ENCODE measurements at places on chromosomes 3 and 15.

- no peak for DNase-seq
Observed at GRCh38 chr3:4011166-4011565, 211.9 kb downstream of the LRRN1 start.

DNA sequence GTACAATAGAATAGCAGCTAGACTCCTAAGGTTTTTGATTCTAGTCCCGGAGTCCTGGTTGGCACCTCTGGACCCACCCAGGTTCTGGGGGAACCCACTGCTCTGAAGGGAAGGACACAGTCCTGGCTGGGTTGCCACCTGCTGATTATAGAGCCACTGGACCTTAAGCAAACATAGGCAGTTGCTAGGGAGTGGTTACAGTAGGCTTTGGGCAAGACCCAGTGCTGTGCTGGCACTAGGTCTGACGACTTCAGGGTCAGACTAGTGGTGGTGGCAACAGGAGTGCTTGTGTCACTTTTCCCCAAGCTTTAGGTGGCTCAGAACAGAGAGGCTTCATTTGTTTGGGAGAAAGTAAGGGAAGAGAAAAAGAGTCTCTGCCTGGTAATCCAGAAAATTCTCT is 109.8 kb upstream of the C3orf80 start:
- no peak for DNase-seq

GRCh38 chr15:80199869-80200268 is 47.1 kb downstream of the FAH start:
- DNase-seq = no peak

DNA sequence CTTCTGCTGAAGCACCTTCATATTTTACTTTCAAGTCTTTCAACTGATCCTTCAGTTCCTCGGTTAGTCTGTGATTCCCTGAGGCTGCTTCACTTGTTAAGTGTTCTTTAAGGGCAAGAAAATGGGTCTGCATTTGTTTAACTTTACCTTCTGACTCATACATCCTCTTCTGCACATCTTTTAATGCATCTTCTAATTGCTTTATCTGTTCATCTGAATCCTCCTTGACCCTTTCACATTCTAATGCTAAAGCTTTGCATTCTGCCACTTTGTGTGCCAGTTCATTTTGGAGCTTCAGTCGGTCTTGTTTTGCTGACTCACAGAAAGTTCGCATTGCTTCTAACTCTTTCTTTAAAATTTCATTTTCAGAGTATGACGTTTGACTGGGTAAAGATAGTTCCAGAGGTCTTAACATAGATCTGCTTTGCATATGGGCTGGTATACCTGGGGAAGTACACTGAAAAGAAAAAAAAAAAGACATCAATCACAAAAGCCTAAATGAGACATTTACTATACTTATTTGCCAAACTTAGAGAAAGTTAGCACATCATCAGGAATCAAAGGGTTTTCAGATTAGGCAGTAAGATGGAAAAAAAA is 94.3 kb downstream of the UACA start:
- DNase-seq = no peak

- no peak for DNase-seq
Observed at GRCh38 chr15:47678040-47678439, 39.3 kb upstream of the SEMA6D start.

- no peak for DNase-seq
Observed at GRCh38 chr3:109685084-109686079, 348.0 kb upstream of the DPPA4 start.

DNA sequence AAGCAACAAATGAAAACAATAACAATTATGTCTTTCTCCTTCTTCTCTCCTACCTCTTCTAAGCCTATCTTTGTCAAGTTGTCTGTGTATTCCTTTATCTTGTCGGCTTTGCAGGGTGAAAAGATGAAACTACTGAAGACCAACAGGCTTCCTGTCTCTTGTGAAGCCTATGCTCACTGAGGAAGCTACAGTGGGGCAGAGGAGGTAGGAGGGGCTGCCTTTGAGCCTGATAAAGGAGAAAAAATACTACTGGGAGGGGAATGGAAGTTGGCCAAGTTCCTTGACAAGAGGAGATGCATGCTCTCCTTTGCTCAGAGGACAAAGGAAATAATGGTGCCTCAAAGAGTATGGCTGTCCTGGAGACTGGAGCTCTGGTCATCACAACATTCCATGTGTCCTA is 92.0 kb downstream of the IGSF11 start:
- no peak for DNase-seq

DNA sequence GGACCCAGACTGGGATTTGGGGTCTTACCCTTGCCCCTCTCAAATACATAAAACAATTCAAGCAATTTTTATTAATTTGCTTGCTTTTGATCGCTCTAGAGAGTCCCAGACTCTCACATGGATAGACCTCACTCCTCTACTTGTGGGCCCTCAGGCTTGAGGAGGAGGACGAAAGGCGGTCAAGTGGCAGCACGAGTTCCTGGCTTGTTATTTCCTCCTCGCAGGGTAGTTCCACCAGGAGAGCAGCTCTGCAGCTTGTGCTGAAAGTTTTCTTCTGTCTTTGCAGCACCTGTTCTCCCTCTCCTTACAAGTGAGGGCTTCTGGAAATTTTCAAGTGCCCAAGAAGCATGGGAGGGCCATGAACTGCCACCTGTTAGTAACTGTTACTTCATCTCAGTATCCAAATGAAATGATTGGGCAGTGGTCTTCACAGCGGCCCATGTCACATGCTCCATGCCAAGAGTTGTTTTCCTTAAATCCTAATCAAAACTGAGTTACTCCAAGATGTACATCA is 22.7 kb downstream of the ABI3BP start:
- no peak for DNase-seq

DNA sequence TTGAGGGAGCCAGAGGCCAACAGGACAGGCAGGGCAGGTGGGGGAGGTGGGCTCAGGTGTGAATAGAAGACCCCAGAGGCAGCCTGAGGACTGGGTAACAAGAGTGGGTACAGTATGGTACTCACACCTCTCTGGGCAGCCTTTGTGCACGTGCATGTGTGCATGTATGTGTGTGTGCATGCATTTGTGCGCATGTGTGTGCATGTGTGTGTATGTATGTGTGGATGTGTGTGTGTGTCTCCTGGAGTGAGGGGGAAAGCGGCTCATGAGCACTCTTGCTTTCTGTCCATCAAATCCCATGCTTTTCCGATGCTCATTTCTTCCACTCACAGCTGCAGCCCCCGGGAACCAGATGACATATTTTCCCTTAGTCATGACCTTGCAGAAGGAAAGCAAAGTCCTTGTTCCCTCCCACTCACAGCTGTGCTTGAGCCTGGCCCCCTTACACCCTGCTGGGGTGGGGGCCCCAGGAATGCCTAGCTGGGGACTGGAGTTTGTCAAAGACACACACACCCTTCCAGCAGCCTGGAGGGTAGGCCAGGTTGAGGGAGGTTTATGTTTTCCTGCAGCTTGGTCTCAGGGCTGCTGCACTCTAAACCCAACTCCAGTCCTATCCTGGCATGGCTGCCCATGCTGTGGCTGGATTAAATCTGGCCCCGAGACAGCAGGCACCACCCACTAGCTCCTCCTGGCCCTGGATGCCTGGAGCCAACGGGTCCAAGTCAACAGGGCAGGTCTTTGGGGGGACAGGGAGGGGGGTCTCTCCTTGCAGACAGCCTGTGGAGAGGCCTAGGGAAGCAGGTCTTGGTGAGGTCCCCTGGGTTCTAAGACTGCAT is 22.5 kb downstream of the CCDC33 start:
- DNase-seq = no peak

DNA sequence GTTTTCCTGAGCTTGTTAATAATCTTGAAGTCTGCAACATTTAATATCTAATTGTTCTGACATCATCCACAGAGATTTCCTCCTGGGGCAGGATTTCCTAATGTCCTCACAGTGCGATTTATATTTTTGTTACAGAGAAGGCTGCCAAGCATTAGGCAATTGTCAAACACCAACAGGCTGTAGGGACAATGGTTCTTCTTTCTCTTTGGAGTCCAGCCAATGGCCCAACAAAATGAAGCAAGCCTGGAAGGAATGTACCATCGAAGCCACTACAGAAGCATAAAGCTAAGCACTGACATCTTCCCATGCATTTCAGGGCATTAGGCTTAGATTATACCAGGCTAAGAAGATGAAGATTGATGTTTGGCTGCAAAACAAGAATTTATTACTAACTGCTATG is 173.0 kb upstream of the FRMD4B start:
- no peak for DNase-seq

DNA sequence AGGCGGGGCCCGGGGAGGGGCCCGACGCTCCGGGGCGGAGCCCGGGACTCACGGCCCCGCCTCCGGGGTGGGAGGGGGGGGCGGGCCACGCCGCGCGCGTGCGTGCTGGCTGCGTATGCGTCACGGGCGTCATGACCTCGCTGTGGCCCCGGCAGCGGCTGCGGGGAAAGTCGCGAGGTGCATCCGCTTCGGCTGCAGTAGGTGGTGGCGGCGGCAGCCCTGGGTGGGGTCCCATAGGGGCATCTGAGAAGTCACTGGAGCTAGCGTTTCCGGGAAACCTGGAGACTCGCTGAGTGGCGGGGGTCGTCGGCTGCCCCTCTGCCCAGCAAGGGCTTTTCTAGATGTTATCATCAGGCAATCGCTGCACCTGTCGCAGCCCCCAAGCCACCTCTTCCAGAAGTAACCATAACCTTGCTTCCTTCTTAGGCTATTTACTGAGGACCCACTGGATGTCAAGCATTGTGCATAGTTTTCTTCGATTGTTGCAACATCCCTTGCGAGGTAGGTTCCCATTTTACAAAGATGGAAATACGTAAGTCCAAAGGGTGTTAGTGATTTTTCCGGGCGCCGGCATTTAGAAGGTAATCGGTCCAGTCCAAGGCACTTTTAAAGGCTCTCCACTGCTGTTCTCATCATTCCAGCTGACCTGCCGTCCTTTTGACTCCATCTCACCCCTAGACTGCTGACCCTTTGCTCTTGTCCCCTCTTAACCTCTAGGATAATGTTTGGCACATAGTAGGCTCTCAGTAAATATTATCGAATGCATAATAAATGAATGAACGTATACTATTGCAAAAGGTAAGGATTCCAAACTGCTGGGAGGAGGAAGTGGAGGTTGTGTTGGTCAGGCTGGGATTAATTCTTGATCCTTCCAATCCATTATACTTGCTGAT is at the start of gene GDPGP1:
Gene GDPGP1, plus strand, starts transcription at position 114 of the 893 bp plus-strand sequence. CDS start 6,700 bp downstream, outside the sequence.
- DNase-seq = no peak

- DNase-seq = no peak
Observed at GRCh38 chr15:41631880-41632470, 28.2 kb upstream of the MGA start.

GRCh38 chr3:39267631-39268548 is 11.9 kb downstream of the CX3CR1 start:
- peak; percentile 59 for DNase-seq

- DNase-seq = no peak
Observed at GRCh38 chr3:129358772-129359371, 69.6 kb downstream of the EFCAB12 start.

GRCh38 chr3:177318559-177318958 is 121.3 kb upstream of the TBL1XR1 start:
- DNase-seq = no peak

- no peak for DNase-seq
Observed at GRCh38 chr15:25863111-25863967, at the start of gene ATP10A. Gene ATP10A, minus strand, starts transcription at chr15:25863327. Its CDS starts 231 bp downstream, at chr15:25863096.

- DNase-seq = no peak
Observed at GRCh38 chr15:78682693-78683410, 41.8 kb upstream of the CHRNB4 start.

DNA sequence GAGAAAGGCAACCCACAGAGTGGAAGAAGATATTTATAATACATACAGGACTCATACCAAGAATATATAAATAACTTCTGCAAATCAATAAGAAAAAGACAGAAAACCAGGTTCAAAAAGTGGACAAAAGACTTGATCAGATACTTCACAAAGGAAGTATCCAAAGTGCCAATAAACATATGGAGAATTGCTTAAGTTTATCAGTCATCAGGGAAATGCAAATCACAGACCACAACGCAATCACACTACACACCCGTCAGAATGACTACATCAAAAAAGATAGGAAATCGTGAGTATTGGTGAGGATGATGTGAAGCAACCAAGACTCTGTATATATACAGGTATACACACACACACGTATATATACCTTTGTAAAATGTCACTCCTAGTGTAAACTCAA is 180.6 kb downstream of the FAM43A start:
- no peak for DNase-seq

- DNase-seq = no peak
Observed at GRCh38 chr3:121545049-121545573, 677 bp downstream of the POLQ start.

DNA sequence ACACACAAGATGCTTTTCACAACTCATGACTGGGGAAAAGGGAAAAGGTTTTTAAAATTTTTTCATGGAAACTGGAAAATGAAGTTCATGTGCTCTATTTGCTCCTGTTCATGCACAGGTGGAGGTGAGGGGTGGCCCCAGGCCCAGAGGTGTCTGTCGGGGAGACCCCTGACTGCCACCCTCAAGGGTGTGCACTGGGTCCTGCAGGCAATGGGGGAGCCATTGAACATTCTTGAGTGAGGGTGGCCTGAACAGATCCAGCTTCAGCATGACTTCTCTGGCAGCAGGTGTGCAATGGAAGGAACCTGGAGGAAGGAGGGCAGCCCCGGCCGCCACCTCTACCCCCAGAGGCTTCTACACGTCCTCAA is 145.3 kb upstream of the IQSEC1 start:
- no peak for DNase-seq

- no peak for DNase-seq
Observed at GRCh38 chr3:128201158-128201755, 48.0 kb downstream of the EEFSEC start.

DNA sequence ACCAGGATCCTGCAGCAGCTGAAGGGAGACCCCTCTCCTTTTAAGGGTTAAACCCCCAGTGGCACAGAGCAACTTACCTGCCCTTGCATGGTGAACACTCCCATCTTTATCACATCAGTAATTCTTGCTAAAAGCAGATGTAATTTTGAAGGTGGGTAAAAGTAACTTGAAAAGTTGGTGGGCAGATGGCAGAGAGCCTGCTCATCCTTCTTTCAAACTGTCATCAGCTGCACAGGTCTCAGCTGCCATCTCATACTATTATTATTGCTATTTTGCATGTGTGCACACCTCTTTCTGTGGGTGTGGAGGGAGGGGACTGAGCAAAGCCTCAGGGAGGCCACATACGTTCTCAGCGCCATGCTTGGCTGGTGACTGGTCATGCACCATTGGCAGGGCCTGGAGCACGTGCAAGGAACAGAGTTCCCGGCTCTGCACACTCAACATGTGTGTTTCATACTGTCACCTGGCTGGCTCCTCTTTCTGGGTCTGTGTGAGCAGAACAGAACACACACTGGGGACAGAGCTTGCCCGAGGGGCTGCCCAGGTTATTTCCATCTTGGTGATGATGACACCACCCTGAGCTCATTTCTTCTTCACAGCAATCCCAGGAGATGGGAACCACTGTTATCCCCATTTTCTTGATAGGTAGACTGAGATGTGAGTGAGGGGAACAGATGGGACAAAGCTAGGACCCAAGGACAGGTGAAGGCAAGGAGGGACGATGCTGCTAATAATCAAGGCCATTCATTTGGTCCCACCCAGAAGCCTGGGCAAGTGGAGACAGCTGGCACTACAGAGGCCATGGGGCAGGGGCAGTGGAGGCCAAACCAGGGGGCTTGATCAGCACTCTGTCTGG is 95.8 kb upstream of the KLF13 start:
- DNase-seq = no peak

GRCh38 chr3:12496453-12496761 is 12.1 kb downstream of the TSEN2 start:
- no peak for DNase-seq

- no peak for DNase-seq
Observed at GRCh38 chr15:74824976-74825375, 1.5 kb upstream of the CPLX3 start.

Measured in activated T-cell treated with anti-CD3 and anti-CD28 coated beads for 4 hours (primary cell).